Activated CD4-positive, alpha-beta T cell treated with anti-CD3 and anti-CD28 coated beads for 36 hours (primary cell): ENCODE measurements at places on chromosomes 6 and 20.

DNA sequence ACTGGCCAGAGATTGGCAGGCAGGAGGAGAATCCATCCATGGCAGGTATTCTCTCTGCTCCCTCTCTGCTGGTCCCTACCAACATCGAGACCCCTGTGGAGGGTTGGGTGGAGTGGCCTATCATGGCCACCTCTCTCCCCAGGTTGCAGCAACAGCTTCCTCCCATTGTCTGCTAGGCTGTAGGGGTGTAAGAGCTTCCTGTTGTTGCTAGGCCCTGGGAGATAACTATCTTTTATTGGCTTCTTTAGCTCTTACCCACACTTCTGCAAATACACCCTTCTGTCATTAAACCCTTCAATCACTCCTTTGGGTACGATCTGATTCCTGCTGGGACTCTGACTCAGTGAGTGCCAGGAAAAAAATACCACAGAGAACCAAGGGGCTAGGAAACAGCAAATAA, 66.6 kb upstream of the FAM184A start:
- H3K36me3 ChIP-seq = no peaks in the 10 kb centered on the region
- H3K27ac ChIP-seq = no peak overlapping the region
- H3K4me1 ChIP-seq = peaks cover 36% of the 10 kb centered on the region
- H3K4me3 ChIP-seq = no peak overlapping the region

- H3K4me3 ChIP-seq = no peak overlapping the region
- peaks cover 41% of the 10 kb centered on the region for H3K27me3 ChIP-seq
- DNase-seq = no peak
- H3K4me1 ChIP-seq = peaks cover 7% of the 10 kb centered on the region
Observed at GRCh38 chr20:1800180-1800579, 95.0 kb upstream of the SIRPA start.

GRCh38 chr6:133040803-133041419, 200.2 kb upstream of the EYA4 start:
- peaks cover 4% of the 10 kb centered on the region for H3K27me3 ChIP-seq
- H3K27ac ChIP-seq = no peak overlapping the region
- no peak for DNase-seq
- H3K4me1 ChIP-seq = no peaks in the 10 kb centered on the region
- H3K4me3 ChIP-seq = no peak overlapping the region
- no peaks in the 10 kb centered on the region for H3K36me3 ChIP-seq

DNA sequence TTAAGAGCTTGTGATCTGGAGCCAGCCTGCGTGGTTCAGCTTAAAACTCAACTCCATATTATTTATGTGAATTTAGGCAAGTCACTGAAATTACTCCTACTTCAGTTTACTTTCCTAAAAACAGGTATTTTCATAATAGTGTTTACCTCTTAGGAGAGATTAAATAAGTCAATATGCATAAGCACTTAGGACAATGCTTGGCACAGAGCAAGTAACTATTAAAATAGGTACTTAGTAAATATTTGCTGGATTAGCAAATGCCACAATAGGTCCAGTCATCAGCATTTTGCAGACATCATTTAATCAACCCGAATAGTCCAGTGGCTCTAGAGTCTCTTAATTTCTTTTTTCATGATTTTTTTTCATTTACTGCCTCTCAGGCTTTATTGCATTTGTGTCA, 78.6 kb upstream of the PTPRK start:
- H3K4me3 ChIP-seq = no peak overlapping the region
- DNase-seq = no peak
- no peak overlapping the region for H3K27ac ChIP-seq

DNA sequence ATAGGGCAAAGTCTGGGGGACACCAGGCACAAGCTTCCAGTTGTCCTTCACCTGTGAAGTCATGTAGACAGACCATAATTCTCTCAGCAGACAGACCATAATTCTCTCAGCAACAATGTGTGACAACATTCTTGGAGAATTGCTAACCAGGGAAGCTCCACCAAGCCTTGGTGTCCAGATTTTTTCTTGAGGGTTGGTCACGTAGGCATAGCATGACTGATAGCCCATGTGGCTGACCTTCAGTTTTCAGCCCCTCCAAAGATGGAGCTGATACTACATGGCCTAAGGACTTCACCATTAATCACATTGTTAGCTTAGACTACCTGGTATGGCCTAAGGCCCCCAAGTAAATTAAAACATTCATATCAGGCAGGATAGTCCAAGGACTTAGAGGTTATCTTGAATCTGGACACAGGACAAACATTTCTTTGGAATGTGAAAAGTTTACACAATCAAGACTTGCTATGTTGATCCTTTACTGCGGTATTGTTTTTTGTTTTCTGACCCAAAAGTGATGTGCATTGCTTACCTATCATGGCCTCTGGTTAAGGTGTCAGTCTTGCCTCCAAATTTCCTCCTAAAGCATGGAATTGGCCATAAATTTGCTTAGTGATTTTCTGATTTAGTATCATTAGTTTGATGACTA, 76.9 kb downstream of the CEP57L1 start:
- peaks cover 10% of the 10 kb centered on the region for H3K27me3 ChIP-seq
- H3K4me3 ChIP-seq = no peak overlapping the region
- H3K4me1 ChIP-seq = no peaks in the 10 kb centered on the region
- no peaks in the 10 kb centered on the region for H3K36me3 ChIP-seq

DNA sequence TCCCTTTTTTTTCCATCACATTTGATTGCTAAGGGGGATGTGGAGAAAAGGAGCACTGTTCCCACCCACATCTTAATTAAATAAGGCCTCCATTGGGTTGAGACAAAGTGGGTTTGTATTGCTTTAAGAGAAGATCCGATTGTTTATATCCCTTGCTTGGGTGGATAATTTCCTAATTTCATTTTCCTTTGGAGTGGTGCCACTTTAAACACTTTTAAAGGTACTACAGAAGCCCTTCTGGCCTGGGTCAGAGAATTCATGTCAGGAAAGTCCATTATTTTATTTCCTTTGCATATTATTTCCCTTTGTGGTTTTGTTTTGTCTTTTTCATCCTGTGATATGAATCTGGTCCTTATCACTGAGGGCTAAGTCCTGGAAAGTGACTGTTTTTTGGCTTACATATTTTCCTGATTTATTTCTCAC, 56.9 kb downstream of the PHACTR2 start:
- no peaks in the 10 kb centered on the region for H3K36me3 ChIP-seq
- H3K4me1 ChIP-seq = peaks cover 31% of the 10 kb centered on the region
- H3K27me3 ChIP-seq = no peaks in the 10 kb centered on the region
- no peak overlapping the region for H3K27ac ChIP-seq
- no peak for DNase-seq
- no peak overlapping the region for H3K4me3 ChIP-seq

GRCh38 chr20:45354423-45355208, 6.4 kb upstream of the SDC4 start:
- no peaks in the 10 kb centered on the region for H3K36me3 ChIP-seq
- no peaks in the 10 kb centered on the region for H3K27me3 ChIP-seq
- DNase-seq = peak; percentile 45
- H3K4me1 ChIP-seq = peaks cover 54% of the 10 kb centered on the region
- peak overlapping the region; percentile 33 for H3K4me3 ChIP-seq

- DNase-seq = no peak
- no peak overlapping the region for H3K4me3 ChIP-seq
- H3K27me3 ChIP-seq = no peaks in the 10 kb centered on the region
- peaks cover 85% of the 10 kb centered on the region for H3K4me1 ChIP-seq
- no peak overlapping the region for H3K27ac ChIP-seq
Observed at GRCh38 chr6:156854466-156855161, 77.4 kb downstream of the ARID1B start.

DNA sequence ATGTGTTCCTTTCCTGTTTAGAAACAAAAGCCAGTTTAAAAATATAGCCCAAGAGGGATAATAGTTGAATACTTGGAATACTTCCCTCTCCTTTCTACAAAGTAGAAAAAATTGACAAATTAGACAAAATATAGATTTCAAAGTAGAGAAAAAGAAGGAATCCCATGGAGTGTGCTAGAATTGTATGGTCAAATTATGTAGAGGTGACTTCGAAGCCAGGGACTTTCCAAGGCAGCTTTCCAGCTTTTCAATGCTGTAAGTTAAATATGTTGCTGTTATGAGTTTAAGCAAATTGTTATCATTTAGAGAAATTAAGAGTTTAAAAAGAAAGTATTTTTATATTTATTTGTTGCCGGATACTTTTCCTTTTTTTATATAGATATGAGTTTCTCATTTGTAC, 415.5 kb upstream of the OPRM1 start:
- DNase-seq = no peak
- no peaks in the 10 kb centered on the region for H3K36me3 ChIP-seq
- no peaks in the 10 kb centered on the region for H3K4me1 ChIP-seq
- no peak overlapping the region for H3K4me3 ChIP-seq
- H3K27me3 ChIP-seq = peaks cover 2% of the 10 kb centered on the region
- no peak overlapping the region for H3K27ac ChIP-seq

DNA sequence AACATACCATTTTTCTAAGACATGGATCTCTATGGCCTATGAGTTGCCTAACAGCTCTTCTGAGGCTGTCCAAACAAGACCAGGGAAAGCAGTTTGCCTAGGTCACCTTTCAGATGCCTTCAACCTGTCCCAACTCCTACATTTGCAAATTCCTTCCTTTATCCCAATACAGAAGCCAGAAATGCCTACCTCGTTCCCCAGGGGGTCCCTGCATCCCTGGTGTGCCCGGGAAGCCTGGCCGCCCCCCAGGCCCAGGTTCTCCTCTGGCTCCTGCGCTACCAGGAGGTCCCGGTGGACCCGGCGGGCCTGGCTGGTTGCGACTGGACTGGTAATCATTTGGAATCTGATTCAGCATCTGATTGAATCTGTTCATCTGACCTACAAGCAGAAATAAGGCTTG, 115.9 kb downstream of the COL12A1 start:
- no peaks in the 10 kb centered on the region for H3K36me3 ChIP-seq
- no peak overlapping the region for H3K4me3 ChIP-seq
- no peak overlapping the region for H3K27ac ChIP-seq
- no peaks in the 10 kb centered on the region for H3K4me1 ChIP-seq
- DNase-seq = no peak
- peaks cover 6% of the 10 kb centered on the region for H3K27me3 ChIP-seq

DNA sequence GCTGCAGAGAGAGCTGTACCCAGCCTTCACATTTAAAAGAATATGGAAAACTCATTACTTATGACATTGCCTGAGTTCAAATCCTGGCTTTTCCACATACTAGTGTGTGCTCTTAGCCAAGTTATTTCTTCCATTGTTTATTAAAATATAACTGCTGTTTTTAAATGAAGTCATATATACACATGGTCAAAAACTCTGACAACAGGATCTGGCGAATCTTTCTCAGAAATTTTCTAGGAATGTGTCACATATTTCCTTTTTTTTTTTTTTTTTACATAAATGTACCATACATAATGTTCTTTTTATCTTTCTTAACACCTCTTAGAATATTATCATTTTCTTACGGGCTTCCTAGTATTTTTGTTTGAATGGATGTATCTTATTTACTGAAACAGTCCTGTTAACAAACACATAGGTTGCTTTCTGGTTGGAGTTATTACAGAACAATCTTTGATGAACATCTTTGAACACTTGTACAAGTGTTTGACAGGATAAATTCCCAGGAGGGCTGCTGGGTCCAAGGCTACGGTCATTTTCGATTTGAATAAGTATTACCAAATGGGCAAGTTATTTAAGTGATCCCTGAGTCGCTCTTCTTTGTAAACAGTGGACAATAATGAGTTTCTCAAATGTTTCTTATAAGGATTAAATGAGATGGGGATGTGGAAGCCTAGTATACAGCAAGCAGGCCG, 1.6 kb upstream of the SNX9 start:
- H3K36me3 ChIP-seq = peaks cover 21% of the 10 kb centered on the region
- H3K27me3 ChIP-seq = peaks cover 11% of the 10 kb centered on the region
- peak overlapping the region; percentile 66 for H3K4me3 ChIP-seq
- H3K4me1 ChIP-seq = peaks cover 49% of the 10 kb centered on the region

GRCh38 chr6:811191-811590, 118.3 kb upstream of the EXOC2 start:
- DNase-seq = no peak
- no peak overlapping the region for H3K27ac ChIP-seq
- H3K4me1 ChIP-seq = peaks cover 3% of the 10 kb centered on the region
- no peak overlapping the region for H3K4me3 ChIP-seq
- peaks cover 13% of the 10 kb centered on the region for H3K27me3 ChIP-seq
- H3K36me3 ChIP-seq = no peaks in the 10 kb centered on the region

DNA sequence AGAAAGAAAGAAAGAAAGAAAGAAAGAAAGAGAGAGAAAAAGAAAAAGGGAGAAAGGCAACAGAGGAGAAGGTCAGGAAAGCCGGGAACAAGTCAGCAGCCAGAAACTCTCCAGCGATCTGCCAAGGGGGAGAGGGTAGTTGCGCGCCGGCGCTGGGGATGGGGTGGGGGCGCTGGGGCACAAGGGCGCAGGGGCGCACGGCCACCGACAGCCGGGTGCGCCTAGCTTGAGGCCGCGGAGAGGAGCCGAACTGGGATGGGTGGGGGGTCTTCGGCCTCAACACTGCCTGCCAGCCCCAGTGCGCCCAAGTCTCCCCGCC, 533 bp upstream of the RSPO3 start:
- H3K27me3 ChIP-seq = peaks cover 57% of the 10 kb centered on the region
- peaks cover 19% of the 10 kb centered on the region for H3K4me1 ChIP-seq
- H3K27ac ChIP-seq = no peak overlapping the region
- no peak for DNase-seq
- H3K4me3 ChIP-seq = peak overlapping the region; percentile 28

DNA sequence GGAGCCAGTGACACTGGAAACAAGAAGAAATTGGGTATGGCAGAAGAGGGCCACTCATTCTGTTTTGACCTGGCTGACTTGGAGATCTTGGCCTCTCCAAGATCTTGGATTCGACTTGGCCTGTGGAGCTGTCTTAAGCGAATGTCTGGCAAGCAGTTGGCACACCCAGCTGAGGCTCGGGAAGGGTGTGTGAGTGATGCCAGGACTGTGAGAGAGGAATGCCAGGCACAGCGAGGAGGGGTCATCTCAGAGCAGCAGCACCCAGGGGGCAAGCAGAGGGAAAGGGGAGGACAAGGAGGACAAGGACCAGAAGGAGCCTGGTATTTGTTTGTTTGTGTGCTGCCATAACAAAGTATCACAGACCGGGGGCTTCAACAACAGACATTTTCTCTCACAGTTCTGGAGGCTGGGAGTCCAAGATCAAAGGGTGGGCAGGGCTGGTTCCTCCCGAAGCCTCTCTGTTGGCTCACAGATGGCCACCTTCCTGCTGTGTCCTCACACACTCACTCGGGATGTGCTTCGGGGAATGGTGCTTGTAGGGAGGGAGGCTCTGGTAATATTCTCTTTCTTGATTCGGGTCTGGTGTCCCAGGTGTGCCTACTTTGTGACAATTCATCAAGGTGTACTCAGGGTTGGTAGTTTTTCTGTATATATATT, 33.0 kb downstream of the RPP40 start:
- H3K36me3 ChIP-seq = no peaks in the 10 kb centered on the region
- peaks cover 5% of the 10 kb centered on the region for H3K27me3 ChIP-seq
- H3K4me3 ChIP-seq = no peak overlapping the region
- no peak for DNase-seq

DNA sequence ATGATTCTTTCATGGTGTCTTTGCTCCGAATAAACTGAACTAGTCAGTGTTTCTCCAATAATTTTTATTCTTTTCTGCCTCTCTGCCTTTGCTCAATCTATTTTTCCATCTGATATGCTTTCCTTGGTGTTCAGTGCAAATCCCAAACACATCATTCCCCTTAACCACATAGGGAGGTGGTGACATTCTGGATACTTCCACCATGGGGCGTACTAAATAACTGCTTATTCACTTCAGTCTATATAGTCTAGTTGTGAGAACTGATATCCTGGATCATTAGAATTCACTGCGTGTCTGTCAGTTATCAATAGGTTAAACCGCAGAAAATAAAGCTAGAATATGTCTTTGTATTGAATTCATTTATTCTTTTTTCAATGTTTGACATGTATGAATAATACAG, 83.1 kb downstream of the KCNQ5 start:
- H3K27me3 ChIP-seq = no peaks in the 10 kb centered on the region
- no peak overlapping the region for H3K27ac ChIP-seq
- DNase-seq = no peak
- H3K4me1 ChIP-seq = no peaks in the 10 kb centered on the region
- H3K36me3 ChIP-seq = no peaks in the 10 kb centered on the region
- no peak overlapping the region for H3K4me3 ChIP-seq
